ENCODE measurements at places on chromosomes 3 and 15.
A peak's percentile ranks its signal among the peaks of the same experiment; 100 is the strongest.

DNA sequence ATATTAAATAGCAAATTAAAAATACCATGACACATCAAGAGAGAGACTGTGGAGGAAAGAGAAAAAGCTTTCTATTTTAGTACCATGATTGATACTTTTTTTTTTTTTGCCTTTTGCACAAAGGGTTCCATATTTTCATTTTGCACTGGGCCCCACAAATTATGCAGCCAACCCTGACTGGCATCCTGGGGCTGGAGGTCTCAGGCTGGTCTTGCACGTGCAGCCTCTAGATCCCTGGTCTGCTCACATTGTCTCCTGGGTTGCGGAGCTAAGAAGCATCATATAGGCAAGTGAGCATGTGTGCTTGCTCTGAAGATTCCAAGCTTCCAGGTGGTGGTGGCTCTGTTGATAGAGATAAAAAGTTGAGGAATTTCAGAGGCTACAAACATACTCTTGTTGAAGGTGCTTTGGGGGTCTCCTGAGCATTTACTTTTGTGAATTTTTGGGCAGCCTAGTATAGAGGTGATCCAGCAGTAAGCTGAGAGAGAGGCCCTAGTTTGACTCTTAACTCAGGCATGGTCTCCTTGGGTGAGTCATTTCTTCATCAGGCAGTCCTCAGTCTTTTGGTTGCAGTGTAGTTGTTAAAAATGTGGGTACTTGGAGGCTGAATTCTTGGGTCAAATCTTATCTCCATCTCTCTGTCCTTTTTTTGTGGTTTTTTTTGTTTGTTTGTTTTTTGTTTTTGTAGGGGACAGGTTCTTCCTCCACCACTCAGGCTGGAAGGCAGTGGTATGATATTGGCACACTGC, 31.3 kb downstream of the SMAD3 start:
- no peak for DNase-seq

GRCh38 chr3:61416618-61417017, 144.8 kb upstream of the PTPRG start:
- DNase-seq = no peak

GRCh38 chr3:126355777-126356372, 1.3 kb downstream of the KLF15 start:
- no peak for DNase-seq

DNA sequence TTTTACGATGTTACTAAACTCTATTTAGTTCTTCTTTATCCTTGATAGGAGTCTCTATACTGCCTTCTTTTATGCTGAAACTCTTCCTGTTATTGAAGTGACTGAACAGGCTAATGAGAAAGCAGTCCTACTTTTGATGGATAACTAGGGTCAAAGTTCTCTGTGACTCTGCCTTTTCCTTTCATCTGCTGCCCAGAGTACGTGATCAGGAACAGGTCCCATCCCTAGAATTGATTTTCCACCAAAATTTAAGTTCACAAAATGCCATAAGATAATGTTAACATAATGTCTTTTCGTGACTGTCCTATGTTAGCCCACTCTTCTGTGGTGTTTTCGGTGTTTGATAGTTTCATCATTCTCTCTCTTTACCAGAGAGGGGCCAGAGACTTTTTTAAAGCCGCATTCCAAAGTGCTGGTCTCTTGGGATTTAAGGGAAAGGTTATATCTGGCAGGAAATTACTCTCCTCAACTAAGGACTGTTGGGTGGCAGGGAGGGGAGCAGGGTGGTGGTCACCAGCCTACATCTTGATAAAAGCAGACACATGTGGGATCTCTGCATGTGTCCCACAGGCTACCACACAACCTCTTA, 50.3 kb upstream of the PLXND1 start:
- no peak for DNase-seq

DNA sequence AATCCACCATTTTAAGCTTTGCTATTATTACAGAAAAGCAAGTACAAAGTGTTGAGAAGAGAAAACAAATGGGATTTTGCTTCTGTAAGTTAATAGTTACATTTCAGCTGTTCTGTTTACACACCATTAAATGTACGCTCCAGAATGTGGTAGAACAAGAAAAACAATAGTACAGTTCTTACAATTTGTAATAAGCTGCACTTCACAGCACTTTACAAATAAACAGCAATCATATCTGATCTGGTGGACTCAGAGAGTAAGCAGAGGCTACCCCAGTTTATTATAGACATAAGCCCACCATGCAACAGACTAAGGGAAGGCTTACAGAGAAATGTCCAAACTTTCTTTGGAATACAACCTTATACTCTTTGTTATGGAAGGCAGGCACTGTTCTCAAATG, 126.4 kb downstream of the OXSM start:
- no peak for DNase-seq

DNA sequence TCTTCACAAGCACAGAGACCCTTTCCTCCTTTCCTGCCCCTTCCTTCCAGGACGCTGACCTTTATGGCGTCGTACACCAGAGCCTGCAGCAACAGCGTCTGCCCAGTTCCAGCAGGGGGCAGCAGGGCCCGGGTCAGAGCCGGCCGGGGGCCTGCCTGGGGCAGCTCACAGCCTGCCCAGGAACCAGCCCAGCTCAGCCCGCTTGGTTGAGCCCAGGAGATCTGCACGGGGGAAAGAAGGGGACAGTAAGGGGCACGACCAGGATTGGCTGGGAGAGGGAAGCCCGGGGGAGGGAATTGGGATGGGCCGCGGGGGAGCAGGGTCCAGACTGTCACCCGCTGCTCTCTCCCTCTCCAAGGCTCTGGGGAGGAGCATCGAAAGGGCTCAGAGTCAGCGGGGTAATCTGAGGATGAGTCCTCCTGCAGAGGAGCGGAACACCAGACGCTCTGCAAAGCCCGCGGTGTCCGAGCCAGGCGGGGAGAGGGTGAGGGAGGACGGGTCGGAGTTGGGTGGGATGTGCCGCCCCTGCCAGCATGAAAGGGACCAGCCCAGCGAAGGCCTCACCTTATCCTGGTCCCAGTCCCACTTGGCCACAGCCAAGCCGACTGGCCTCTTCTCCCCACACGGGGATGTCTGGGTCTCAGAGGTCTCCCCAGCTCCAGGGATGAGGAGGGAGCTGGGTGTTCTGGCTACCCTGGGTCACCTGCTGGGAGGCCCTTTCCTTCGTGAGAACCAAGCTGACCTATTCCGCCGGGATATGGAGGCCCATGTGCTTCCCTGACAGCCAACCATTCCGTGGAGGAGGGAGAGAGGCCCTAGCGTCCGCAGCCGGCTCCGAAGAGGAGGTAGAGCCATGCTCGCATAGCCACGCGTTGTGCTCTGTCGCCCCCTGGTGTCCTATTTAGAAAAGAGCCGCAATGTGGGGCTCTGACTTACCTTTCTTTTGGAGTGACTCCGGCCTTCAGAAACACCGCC, 7.4 kb upstream of the IGDCC3 start:
- peak; percentile 89 for DNase-seq

- DNase-seq = no peak
Measured at GRCh38 chr15:70286113-70286806, 188.5 kb upstream of the TLE3 start.

DNA sequence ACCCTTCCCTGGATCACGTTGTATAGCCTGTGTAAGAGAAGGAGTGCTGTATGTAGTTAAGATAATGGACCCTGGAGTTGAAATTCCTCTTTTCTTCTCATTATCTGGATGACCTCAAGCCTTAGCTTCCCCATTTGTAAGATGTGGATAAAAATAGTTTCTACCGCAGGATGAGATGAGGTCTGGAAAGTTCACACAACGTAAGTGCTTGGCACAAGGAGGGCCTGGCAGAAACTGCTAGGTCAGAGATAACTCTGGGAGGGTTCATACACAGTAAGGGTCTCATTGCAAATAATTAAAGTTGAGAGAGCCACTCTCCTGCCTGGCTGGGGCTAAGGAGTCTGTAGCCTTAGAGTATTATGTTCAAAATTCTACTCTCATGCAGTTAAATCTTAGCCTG, 214.4 kb downstream of the LRTM1 start:
- DNase-seq = no peak

DNA sequence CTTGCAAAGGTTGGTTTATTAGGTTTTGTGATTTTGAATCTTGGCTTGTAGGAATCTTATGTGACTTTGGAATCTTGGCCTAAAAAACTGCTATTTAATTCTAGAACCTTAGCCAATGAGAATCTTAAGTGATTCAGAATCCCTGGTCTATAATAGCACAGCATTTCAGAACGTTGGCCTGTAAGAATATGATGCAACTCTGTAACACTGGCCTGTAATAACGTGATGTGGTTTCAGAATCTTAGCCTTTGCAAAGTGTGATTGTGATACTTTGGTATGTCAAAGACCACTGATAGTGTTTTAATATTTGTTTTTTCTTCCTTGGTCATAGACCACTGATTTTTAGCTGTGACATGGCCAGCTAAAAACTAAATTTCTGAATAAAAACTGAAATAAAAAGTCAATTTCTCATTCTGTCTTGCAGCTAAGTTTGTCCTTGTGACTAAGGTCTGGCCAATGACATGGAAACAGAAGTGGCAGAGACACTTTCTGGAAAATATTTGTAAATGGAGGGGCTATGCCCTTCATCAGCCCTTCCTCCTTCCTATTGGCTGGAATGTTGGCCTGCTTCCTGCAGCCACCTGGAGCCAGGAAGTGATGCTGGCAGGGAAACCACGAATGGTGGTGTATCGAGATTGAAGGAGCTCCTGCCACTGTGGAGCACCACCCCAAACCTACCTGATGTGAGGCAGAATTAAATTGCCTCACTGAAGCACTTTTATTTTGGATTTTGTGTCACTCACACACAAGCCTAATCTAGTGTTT, 42.3 kb upstream of the CORO2B start:
- no peak for DNase-seq

GRCh38 chr3:101158374-101158773, 162.0 kb downstream of the IMPG2 start:
- no peak for DNase-seq

DNA sequence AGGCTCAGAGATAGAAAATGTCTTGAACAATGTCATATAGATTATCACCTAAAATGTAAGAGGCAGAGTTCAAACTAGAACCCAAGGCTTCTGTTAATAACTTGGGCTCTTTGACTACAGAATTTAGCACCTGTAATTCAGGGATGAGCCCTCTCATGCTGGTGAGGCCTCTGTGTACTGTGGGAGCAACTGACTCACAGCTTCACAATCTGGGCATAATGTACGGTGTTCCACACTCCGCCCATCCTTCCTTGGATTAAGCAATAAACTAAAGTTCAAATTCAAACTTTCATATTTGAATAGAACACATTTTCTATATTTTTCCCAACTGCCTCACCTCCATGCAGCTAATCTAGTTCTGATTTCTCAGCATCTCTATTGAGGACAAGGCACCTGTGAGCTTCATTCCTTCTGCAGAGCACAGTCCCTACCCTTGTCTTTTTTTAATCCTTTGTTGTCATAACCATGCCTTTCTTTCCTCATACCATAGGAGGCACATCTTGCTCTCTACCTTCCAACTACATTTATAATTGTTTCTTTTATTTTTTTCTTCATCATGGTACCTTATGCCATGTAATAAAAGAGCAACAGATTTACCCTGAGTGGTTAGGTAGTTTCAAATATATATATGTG, 392.1 kb downstream of the NLGN1 start:
- no peak for DNase-seq

GRCh38 chr15:73495181-73495580, 52.2 kb downstream of the REC114 start:
- DNase-seq = no peak

DNA sequence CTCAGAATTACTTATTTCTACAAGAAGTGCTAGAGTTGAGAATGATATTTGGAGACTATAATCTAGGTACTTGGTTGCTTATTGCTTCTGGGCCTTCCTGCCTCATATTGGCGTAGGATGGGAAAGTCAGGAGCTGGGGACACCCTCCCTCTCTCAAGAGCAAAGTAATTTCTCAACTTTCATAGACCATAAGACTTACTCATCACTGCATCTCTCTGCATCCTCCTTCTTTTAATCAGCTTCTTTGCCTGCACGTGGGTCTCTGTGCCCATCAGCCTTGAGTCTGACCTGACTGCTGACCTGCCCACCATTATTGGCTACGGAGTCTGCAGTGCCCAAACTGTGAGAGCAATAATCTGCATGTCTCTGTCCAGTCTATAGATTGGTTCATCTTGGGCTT, 27.3 kb upstream of the XIRP1 start:
- no peak for DNase-seq

DNA sequence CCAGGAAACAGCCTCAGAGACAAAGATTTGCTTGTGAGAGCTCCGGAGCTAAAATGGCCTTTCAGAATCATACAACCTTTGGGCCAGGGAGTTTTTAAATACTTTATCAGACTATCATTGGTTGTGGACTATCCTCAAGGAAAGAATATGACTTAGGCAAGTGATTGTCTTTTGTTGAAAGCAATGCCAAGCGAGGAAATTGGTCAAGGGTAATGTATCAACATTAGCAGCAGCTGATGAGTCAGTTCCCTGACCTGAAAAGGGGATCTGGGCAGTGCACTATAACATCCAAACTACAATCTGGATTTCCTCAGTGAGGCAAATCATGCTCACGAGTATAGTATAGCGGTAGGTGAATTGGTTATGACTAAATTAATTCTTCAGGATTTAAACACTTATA, 303.6 kb downstream of the LSAMP start:
- DNase-seq = no peak

GRCh38 chr15:76614725-76615124, 278.2 kb downstream of the ISL2 start:
- no peak for DNase-seq

- no peak for DNase-seq
Measured at GRCh38 chr15:53903129-53903528, 75.1 kb upstream of the UNC13C start.

GRCh38 chr15:95284492-95284891, 1046.0 kb upstream of the NR2F2 start:
- DNase-seq = no peak

DNA sequence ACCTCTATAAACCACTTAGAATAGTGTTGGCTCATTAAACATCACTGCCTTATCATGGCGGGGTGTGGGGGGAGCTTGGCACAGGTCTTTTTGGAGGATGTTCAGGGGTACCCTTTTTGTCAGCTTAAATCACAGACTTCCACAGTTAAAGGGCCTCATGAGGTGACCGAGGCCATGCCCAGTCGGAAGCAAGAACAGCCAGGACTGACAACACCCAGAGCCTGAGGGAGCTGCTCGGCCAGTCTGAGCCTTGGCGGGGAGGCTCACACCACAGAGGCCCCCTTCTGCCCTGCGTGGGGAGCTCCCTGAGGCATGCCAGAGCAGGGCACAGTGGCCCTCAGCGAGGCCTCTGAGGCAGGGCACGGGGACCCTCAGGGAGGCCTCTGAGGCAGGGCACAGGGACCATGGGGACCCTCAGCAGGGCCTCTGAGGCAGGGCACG, 49.5 kb downstream of the UMPS start:
- DNase-seq = no peak

All from activated naive CD4-positive, alpha-beta T cell treated with anti-CD3 and anti-CD28 coated beads, Interleukin-2, amount 10 ng/mL, durations not matched to agents 7 days and 5 days (primary cell).